ENCODE measurements at places on chromosomes 5 and 9. TPM values are rescaled to one million over a fixed set of nuclear protein-coding genes. Genes with fewer than 3 reads are reported as not detected.

- no peak for DNase-seq
These were observed 14.8 kb downstream of the REEP5 start for GRCh38 chr5:112907166-112907631.

DNA sequence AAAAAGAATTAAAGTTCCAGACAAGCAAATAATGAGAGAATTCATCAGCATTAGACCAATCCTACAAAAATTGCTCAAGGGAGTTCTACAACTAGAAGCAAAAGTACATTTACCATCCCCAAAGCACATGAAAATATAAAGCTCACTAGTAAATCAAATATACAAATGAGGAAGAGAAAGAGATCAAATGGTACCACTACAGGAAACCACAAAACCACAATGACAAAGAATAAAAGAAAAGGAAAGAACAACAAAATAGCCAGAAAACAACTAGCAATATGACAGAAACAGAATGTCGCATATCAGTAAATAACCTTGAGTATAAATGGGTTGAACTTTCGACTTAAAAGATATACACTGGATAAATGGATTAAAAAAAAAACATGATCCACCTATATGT is 739.0 kb downstream of the DTWD2 start:
- DNase-seq = no peak

DNA sequence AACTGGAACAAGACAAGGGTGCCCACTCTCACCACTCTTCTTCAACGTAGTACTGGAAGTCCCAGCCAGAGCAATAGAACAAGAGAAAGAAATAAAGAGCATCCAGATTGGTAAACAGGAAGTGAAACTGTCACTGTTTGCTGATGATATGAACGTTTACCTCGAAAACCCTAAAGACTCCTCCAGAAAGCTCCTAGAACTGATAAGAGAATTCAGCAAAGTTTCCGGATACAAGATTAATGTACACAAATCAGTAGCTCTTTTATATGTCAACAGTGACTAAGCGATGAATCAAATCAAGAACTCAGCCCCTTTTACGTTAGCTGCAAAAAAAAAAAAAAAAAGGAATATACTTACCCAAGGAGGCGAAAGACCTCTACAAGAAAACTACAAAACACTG is 306.6 kb downstream of the PLK2 start:
- peak; percentile 66 for DNase-seq

DNA sequence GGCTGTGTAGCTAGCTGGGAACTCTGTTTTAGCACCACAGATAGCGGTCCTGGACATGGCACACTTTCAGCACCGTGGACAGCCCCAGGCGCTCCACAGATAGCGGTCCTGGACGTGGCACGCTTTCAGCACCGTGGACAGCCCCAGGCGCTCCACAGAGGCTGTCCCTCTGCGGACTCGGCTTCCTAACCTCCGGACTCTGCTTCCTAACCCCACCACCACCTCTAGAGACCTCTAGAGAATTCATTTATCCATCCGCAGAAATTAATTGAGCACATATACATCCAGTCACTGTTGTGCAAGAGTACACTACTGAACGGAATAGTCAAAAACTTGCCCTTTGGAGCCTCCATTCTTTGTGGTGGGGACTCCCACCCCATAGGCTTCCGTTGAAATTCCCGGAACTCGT is 27.4 kb downstream of the UNC5A start:
- DNase-seq = peak; percentile 94

DNA sequence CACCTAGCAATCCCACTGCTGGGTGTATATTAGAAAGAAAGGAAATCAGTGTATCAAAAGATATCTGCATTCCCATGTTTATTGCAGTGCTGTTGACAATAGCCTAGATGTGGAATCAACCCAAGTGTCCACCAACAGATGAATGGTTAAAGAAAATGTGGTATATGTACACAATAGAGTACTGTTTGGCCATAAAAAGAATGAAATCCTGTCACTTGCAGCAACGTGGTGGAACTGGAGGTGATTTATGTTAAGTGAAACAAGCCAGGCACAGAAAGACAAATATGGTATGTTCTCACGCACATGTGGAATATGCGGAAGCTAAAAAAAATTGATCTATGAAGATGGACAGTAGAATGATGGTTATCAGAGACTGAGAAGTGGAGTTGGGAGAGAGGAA is 221.6 kb upstream of the DAP start:
- DNase-seq = no peak

GRCh38 chr5:94969174-94969573 is 315.7 kb downstream of the MCTP1 start:
- DNase-seq = peak; percentile 35

DNA sequence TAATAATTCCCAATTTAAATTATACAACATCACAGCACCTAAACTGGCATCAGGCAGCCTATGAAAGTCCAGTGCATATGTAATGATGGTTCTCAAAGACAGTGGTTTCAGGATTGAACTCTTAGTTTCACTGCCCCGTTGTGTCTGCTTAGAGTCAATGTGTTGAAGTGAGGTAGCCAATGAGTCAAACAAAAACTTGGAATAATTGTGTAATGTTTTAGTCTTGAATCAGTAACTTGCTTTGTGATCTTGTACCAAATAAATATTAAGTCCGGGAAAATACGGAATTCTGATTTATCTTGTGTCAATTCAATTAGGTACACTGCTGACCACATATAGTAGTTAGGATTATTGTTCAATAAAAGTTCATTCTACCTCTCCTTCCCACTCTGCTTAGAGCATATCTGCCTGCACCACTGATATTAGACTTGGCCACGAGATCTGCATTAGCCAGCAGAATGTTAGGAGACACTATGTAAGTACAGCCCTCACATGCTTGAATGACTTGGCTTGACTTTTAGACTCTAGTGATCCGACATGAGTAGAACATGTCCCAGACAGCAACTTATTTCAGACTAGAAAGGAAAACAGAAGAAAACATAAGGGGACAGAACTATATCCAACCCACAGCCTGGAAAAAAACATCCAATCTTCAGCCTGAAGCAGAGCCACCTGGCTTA is 441.5 kb upstream of the PTGER4 start:
- DNase-seq = no peak

DNA sequence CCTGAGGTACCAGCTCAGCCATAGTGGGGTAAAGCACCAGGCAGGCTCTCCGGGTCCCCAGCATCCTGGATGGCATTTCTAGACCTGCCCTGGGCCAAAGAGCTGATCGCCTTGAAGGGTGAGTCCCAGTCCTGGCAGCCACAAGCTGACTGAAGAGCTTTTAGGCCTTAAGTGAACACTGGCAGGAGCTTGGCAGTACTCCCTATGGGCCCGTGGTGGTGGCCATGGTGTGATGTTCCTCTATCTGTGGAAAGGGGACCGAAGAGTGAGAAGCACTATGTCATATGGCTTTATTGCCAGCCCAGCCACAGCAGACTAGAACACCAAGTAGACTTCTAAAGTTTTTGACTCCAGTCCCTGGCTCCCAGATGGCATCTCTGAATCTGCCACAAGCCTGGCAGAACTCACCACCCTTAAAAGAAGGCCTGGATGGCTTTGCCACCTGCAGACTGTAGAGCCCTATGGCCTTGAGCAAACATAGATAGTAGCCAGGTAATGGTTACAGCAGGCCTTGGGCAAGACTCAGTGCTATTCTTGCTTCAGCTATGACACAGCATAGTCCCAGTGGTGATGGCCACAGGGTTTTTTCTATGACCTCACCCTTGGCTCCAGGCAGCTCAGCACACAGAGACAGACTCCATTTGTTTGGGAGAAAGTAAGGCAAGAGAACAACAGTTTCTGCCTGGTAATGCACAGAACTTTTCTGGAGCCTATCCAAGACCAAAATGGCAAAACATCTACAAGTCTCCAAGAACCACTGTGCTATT is 801.5 kb upstream of the DMAC1 start:
- no peak for DNase-seq

DNA sequence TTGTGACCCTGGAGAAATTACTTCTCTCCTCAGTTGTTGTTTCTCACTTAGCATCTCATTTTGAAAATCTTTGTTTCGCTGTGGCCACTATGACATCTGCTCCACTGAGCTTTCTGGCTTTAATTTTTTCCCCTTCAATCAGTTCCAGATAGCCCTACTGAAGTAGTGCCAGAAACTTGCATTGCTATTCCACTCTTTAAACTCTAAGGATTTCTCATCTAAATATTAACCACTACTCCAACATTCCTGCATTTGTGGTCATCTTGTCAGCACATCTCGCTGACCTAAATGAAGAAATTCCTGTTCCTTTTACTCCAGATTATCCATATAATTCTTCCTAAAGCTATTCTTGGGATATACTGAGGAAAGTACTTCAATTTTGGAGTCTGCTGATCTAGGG is 15.3 kb upstream of the NOL6 start:
- no peak for DNase-seq

GRCh38 chr5:80153586-80154126 is 102.2 kb downstream of the SERINC5 start:
- no peak for DNase-seq

- peak; percentile 90 for DNase-seq
These were observed 30.4 kb upstream of the LTC4S start for GRCh38 chr5:179763215-179763945.

- DNase-seq = no peak
These were observed 3.4 kb downstream of the ADGRD2 start for GRCh38 chr9:124453586-124454191.

DNA sequence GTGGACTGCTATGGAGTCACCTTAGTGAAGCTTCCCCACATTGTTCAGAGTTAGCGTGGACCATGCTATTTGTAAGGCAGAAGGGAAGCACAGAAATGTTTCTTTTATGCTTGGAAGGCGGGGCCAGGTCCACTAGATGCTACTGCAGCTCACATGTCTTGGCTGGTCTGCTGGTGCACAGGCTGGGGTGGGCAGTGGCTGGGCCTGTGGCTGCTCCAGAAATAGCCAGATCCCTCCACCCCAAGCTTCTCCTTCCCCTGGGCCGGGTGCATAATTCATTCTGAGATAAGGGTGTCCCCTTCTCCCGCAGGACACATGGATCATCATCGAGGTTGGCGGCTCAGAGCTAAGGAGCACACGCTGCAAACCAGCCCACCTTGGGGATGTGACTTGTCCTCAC is 14.5 kb upstream of the SEMA4D start:
- DNase-seq = no peak

GRCh38 chr5:89228355-89228754 is 345.4 kb upstream of the MEF2C start:
- no peak for DNase-seq

GRCh38 chr9:93427655-93428379 is 23.7 kb upstream of the FAM120A start:
- peak; percentile 4 for DNase-seq

DNA sequence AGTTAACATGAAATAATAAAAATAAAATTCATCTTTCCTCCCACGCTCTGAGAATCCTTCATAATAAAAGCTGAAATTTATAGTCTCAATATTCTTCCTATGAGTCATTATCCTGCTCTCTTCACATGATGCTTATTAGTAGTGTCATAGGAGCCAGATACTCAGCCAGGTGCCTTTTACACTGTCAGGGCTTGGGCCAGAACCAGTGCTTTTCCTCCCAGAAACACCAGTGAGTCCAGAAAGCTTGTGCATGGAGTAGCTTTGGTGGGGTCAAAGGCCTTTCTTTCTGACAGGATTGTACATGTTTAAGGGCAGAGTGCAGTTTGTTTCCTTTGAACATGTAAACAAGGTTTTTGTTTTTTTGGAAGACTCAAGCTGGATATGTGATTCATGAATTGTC is 6.8 kb downstream of the LSM11 start:
- peak; percentile 42 for DNase-seq

GRCh38 chr5:82817897-82818676 is 259.1 kb downstream of the TMEM167A start:
- no peak for DNase-seq

DNA sequence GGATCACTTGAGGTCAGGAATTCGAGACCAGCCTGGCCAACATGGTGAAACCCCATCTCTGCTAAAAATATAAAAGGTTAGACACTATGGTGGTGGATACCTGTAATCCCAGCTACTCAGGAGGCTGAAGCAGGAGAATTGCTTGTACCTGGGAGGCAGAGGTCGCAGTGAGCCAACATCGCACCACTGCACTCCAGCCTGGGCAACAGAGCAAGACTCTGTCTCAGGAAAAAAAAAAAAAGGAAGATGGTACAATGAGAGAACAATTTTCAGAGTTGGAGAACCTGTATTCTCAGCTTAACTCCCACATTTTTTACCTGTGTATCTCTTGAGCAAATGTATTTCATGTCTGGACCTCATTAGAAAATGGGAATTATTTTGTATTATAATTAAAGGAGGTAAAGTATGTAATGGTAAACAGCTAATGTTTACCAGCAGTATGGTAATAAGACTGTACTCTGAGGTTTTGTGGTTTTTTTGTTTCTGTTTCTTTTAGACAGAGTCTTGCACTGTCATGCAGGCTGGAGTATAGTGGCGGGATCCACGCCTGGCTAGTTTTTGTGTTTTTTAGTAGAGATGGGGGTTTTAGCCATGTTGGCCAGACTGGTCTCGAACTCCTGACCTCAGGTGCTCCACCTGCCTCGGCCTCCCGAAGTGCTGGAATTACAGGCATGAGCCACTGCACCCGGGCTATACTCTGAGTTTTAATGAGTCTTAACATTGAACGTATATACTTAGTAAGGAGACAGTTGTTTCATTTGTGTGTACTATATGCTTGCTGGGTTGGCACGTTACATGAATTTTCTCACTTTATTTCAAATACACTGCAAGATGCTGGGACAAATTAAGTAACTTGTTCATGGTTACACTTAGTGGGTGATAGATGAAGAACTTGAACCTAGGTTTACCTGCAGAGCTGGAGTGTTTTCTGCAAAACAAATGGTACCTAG is 16.2 kb downstream of the UHRF2 start:
- DNase-seq = no peak

- no peak for DNase-seq
These were observed 52.1 kb upstream of the PAPPA start for GRCh38 chr9:116101516-116101915.

DNA sequence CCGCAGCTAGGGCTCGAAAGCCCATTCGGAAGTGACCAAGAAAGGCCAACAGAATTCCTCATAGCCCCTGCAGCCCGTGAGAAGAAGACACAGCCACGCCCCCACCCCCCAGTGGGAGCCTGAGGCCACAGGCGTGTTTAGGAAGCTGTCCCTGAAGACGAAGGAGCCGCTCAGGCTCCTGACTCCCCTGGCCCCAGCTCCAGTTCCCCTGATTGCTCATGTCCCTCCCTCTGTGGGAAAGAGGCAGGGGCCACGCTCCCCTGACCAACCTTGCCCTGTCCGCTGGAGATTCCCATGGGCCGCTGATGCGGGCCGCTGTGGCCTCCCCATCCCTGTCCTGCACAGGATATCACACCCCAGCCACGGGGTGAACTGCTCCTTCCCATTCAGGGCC is 13.6 kb downstream of the ROPN1L start:
- DNase-seq = no peak

- DNase-seq = no peak
These were observed 85.0 kb downstream of the MEGF10 start for GRCh38 chr5:127375544-127376091.

Gene PCDHGA9
- 0.87 TPM for total RNA-seq

Gene HK3
- not detected for total RNA-seq

Gene TMED9
- total RNA-seq = 122 TPM

Gene KCNV2
- not detected for total RNA-seq

Gene ENTREP1
- 11.1 TPM for total RNA-seq

Gene PDLIM4
- 24.6 TPM for total RNA-seq

Gene TYRP1
- total RNA-seq = 2.0 TPM

Gene LRSAM1
- total RNA-seq = 9.9 TPM

Gene TNFSF15
- total RNA-seq = 2.6 TPM

Gene FOXD4L3
- total RNA-seq = not detected

Gene CCDC192
- total RNA-seq = not detected

Gene PCAT7
- not detected for total RNA-seq

Gene MOB3B
- total RNA-seq = 0.99 TPM
